ENCODE measurements at places on chromosomes 5 and 9. TPM values are rescaled to one million over a fixed set of nuclear protein-coding genes. Genes with fewer than 3 reads are reported as not detected.
A peak's percentile ranks its signal among the peaks of the same experiment; 100 is the strongest.

DNA sequence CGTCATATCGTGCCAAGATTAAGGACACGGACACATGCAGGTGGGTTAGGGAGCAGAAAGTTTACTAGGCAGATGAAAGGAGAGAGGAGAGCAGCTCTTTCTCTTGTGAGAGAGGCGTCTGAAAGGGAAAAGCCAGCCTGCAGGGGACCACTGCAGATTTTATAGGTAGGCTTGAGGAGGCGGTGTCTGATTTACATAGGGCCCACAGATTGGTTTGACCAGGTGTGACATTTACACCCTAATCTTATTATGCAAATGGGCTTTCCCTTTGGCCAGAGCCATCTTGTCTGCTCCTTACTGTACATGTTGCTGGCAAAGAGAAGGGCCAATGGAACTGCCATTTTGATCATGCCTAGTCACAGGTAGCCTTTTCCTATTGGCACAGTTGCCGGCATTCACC is 137.2 kb upstream of the TAF11L2 start:
- H3K4me1 ChIP-seq, result no peaks in the 10 kb centered on the region
- no peaks in the 10 kb centered on the region for H3K36me3 ChIP-seq
- DNase-seq, result no peak
- H3K4me3 ChIP-seq, result no peak overlapping the region
- no peak overlapping the region for H3K27ac ChIP-seq

DNA sequence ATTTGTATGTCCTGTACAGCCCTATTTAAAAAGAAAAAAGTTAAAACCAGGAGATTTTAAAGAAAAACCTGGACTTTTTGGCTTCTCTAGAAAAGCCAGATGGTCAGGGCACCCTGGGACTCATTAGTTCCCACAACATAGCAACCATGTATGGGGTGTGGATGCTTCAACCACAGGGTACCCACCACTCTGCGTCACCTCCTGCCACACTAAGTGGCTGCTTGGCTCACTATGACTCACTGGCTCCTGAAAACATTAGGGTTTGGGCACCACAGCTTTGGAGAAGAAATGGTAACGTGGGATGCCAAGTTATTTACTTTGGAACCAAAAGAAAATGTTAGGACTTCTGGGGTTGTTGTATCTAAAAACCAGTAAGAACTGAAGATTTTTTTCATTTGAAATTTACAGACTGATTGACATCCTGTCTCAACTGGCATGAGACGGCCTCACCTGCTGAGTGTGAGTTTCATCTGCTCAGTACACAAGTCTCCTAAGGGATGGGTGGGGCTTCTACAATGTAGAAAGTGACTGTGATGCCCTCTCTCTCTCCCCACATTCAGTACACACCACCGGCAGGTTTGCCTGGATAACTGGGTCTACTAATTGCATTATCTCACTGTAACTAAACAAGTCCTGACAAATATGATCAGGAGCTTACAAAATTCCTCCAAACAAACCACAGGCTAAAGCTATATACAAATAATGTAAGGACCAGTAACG is 103.9 kb downstream of the ESM1 start:
- peaks cover 16% of the 10 kb centered on the region for H3K4me1 ChIP-seq
- H3K27ac ChIP-seq, result no peak overlapping the region
- peaks cover 65% of the 10 kb centered on the region for H3K27me3 ChIP-seq
- peak; percentile 25 for DNase-seq

- no peak overlapping the region for H3K27ac ChIP-seq
- H3K4me3 ChIP-seq, result no peak overlapping the region
- DNase-seq, result no peak
- no peaks in the 10 kb centered on the region for H3K27me3 ChIP-seq
- peaks cover 25% of the 10 kb centered on the region for H3K4me1 ChIP-seq
Measured at GRCh38 chr9:91246846-91247245, 114.9 kb downstream of the AUH start.

GRCh38 chr5:84032324-84032723 is 311.7 kb upstream of the HAPLN1 start:
- DNase-seq, result no peak
- H3K36me3 ChIP-seq, result no peaks in the 10 kb centered on the region
- no peak overlapping the region for H3K27ac ChIP-seq
- H3K4me3 ChIP-seq, result no peak overlapping the region
- H3K4me1 ChIP-seq, result no peaks in the 10 kb centered on the region
- no peaks in the 10 kb centered on the region for H3K27me3 ChIP-seq

Gene ELL2
- total RNA-seq, result 14.7 TPM

- H3K27me3 ChIP-seq, result peaks cover 8% of the 10 kb centered on the region
- H3K4me3 ChIP-seq, result no peak overlapping the region
- peaks cover 70% of the 10 kb centered on the region for H3K4me1 ChIP-seq
- DNase-seq, result peak; percentile 23
- peaks cover 8% of the 10 kb centered on the region for H3K36me3 ChIP-seq
Measured at GRCh38 chr9:69178583-69179011, 4.5 kb downstream of the TJP2 start.

GRCh38 chr9:28051559-28052503 is 478.6 kb upstream of the C9orf72 start:
- peaks cover 3% of the 10 kb centered on the region for H3K4me1 ChIP-seq
- H3K4me3 ChIP-seq, result no peak overlapping the region
- H3K27me3 ChIP-seq, result no peaks in the 10 kb centered on the region

Gene TMEM215
- total RNA-seq, result not detected

DNA sequence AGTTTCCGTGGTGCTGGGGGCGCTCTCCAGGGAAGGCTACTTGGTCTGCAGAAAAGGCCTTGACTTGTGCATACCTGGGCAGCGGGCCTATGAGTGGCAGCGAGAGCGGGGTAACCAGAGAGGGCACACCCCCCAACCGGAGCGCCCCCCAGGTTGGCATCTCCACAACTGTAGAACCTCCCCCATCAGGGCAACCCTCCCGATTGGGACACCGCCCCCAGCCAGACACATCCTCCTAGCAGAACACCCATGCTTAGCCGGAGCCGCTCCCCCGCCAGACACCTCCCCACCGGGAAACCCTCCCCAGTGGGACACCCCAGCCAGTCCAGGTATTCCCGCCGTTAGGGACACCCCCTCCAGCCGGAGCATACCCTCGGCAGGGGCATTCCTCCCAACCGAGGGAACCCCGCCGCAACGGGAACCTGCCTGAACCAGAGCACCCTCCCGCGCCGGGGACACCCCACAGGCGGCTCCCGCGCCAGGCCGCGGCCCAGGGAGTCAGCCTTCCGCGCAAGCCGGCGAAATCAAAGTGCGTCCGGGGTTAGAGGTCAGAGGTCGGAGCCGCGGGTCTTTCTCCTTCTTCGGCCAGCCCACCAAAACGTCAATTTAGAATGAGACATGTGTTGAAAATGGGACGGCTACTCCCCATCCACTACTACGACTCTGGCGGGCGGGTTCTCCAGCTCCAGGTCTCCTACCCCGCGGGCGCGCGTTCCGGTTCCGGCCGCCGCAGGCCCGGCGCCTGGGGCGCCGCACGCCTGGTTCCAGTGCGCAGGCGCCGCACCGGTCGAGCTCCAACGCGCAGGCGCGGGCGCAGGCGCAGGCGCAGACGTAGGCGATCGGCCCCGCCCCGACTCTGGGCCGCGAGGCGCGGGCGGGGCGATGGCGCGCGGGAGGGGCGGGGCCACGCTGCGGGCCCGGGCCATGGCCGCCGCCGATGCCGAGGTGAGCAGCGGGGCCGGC is at the start of gene EHMT1:
Gene EHMT1 (plus strand): TSS at position 901 of the 963 bp plus-strand sequence. CDS start 24 bp downstream, at position 925.
- H3K36me3 ChIP-seq, result peaks cover 30% of the 10 kb centered on the region
- peaks cover 38% of the 10 kb centered on the region for H3K4me1 ChIP-seq

GRCh38 chr9:133180953-133181352 is 17.2 kb upstream of the GBGT1 start:
- no peak for DNase-seq
- peaks cover 15% of the 10 kb centered on the region for H3K4me1 ChIP-seq
- no peaks in the 10 kb centered on the region for H3K36me3 ChIP-seq
- no peak overlapping the region for H3K4me3 ChIP-seq
- peaks cover 24% of the 10 kb centered on the region for H3K27me3 ChIP-seq

GRCh38 chr5:10779592-10779991 is 18.6 kb upstream of the DAP start:
- peaks cover 13% of the 10 kb centered on the region for H3K27me3 ChIP-seq
- H3K27ac ChIP-seq, result no peak overlapping the region
- H3K4me3 ChIP-seq, result no peak overlapping the region
- H3K36me3 ChIP-seq, result no peaks in the 10 kb centered on the region
- peaks cover 4% of the 10 kb centered on the region for H3K4me1 ChIP-seq
- no peak for DNase-seq

Measured in activated CD4-positive, alpha-beta T cell treated with anti-CD3 and anti-CD28 coated beads, Interleukin-2, amount 10 ng/mL, durations not matched to agents 7 days and 5 days (primary cell).